ENCODE measurements at places on chromosomes 2 and 18. TPM values are rescaled to one million over a fixed set of nuclear protein-coding genes. Genes with fewer than 3 reads are reported as not detected.
A peak's percentile ranks its signal among the peaks of the same experiment; 100 is the strongest.

DNA sequence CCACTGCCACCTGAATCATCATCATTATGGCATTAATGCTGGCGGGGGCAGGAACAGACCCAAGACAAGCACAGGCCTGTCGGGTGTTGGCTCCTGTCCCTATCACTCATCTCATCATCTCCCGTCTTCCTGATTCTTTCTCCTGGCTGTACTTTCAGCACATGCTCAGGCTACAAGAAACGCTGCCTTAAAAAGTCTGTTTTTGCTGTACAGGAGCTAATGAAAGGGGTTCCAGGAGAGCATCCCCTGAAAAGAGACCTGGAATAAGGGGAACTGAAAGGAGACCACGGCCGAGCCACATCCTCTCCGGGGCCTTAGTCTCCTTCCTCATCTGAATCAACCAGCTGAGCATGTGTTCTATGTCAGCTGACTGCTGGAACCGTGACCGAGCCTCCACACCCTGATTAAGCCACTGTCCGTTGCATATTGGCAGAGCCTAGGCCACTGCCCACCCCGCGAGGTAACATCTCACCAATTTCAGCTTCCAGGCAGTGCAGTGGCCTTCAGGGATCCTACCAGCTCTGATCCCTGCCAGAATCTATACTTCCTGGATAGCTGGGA is 62.6 kb downstream of the DNMT3A start:
- DNase-seq = no peak

DNA sequence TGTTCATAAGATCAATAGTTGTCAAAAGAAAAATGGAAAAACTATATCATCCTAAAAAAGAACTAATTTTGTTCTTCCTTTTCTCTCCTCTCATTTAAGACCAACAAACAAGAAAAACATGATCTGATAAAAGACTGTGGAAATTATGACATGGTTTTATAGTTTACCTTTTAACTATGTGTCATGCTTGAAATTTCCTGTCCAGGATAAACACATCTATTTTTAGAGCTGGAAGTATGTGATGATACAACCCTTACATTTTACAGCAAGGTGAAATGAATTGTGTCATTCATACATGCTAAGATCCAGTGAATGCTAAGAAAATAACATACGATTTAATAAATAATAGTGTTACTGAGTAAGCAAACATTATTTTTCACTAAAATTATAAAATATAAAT is 89.9 kb downstream of the GULP1 start:
- DNase-seq = peak; percentile 89

DNA sequence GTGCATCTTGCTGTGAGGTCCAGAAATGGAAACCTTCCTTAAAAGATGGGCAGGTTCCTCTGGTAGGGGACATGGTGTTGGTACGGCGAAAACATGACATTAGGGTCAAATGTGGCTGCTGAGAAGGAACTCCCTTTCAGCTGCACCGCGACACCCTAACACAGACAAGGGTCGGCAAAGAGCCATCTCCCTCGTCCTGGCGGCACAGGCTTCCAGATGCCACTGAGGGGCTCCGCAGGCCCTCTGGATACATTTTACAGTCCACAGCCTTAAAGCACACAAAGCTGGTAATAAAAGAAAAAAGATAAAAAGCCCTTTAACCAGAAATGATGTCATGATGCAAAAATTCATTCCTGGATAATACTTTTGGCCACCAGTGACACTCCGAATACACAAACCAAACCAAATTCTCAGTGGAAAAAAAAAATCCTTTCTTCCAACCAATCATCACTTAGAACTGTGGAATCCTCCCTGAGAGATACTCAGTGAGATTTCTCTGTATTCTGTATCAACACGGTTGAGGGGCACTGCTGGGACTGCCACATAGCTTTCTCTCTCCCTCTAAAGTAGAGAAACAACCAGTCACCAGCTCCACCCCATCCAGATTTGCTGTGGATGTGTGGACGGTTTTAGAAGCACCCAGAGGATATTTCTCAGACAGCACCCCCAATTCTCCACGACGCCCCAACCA is 174.8 kb downstream of the HDAC4 start:
- DNase-seq = no peak

The TACR1 gene
- total RNA-seq = not detected

The CLEC4F gene
- total RNA-seq = not detected

DNA sequence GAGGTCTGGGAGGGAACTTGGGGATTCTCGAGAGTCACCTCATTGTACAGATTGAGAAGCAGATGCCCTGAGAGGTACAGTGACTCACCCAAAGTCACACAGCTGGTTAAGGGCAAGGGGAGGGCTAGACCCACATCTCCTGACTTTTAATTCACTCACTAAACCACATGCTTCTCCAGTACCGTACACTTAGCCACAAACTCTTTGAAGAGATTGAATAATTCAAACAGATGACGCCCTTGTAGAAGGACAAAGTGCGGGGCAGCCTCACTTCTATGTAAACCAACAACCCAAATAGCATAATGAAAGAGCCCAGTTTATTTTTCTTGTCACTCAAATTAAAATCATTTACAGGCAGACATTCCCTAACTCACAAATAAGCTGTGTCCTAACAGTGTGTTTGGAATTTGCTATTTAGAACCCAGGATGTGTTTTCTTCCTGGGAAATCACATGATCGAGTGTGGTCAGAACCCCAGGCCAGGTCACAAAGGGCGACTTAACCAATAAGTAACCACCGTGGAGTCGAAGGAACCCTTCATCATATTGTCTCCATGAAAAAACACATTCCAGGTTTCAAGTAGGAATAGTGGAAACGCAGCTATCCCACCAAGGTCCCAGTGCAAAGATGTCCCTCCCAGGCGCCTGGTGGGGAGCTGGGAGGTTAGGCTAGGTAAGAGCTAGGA is 35.8 kb upstream of the PTPN4 start:
- no peak for DNase-seq

- DNase-seq = peak; percentile 89
Measured at GRCh38 chr18:53796040-53796729, 428.3 kb downstream of the MBD2 start.

GRCh38 chr2:239322416-239323086 is 78.3 kb downstream of the HDAC4 start:
- no peak for DNase-seq

DNA sequence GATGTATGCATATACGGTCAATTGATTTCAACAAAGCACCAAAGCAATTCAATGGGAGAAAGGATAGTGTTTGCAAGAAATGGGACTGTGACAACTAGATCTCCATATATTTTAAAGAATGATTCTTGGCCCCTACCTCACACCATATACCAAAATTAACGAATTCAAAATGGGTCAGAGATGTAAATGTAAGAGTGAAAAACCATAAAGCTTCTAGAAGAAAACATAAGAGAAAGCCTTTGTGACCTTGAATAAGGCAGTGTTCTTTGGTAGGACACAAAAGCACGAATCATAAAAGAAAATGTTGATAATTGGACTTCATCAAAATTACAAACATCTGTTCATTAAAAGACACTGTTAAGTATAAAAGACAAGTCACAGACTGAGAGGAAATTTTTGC is 5.0 kb upstream of the PROC start:
- no peak for DNase-seq

- DNase-seq = no peak
Measured at GRCh38 chr2:221589696-221590095, 17.6 kb upstream of the EPHA4 start.

DNA sequence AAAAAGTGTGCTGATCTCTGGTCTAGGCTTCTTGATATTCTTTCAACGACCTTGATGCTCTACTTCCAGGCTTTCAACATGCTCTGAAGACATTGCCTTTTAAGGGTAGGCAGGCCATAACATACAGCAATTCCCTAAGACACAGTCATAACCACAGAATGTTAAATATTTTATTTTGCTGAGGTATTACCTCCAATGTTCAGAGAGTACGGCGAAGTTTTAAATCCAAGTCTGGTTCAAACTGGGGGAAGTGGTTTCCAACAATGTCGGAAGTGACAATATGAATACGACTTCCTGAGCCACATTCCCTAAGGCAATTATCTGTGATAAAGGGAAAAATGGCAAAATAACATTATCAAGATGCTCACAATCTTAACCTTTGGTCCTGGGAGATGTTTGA is 1077.9 kb upstream of the PIK3C3 start:
- DNase-seq = peak; percentile 60

The MROH2A gene
- not detected for total RNA-seq

DNA sequence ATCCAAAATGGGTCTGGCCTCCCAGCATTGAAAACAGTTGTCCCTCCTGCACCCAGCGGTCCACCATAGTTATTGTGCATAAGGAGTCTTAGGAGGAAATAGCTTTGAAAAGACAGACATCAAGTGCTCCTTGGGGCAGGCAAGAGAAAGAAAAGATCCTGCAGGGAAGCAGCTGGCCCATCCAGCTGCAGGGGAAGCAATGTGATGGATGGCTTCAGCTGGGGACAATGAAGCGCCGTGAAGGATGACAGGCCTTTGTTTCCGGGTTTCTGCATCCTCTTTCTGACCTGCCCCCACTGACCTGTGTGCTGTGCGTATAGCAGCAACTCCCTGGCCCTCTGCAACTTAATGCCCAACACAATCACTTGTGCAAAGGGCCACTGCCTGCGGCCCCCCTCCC is 142.9 kb upstream of the NCKAP5 start:
- no peak for DNase-seq

GRCh38 chr18:41881285-41881684 is 73.7 kb upstream of the PIK3C3 start:
- peak; percentile 40 for DNase-seq

DNA sequence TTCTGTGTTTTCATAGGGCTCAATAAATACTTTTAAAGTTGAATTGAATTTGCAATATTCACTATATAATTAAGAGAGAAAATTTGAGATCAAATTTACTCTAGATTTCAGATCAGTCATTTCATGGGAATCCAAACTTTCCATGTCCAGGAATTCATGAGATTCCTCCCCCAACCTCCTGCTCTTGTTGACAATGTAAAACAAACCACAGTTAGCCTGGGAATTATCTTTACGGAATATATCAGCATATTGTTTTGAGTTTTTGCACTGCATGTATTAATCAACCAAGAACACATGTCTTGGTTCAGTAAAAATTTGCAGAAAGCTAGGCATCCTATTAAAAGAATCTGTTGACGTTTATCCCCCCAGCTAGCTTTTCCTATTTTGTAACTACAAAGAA is 42.3 kb downstream of the CYP1B1 start:
- DNase-seq = no peak

DNA sequence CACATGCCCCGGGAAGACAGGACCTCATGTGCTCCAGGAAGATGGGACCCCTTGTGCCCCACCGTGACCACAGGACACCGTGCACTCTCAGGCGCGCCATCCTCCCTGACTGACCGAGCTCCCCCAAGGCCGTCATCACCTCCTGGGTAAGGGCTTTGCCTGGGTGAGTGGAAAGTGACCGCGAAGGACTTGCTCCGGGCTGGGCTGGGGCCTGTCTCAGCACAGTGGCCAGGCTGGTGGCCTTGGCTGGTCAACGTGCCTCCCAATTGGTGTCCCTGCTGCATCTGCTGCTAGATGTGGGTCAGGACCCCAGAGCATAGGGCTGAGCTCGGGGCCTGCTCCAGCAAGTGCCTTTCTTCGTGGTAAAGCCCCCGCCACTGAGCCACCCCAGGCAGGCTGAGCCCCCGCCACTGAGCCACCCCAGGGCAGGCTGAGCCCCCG is 69.7 kb upstream of the CTDP1 start:
- no peak for DNase-seq

- DNase-seq = no peak
Measured at GRCh38 chr2:186189816-186190215, 296.2 kb upstream of the ZC3H15 start.

The UBXN4 gene
- 42.0 TPM for total RNA-seq

All from PC-3 (cell line).